ENCODE measurements at places on chromosomes 3 and 15.

DNA sequence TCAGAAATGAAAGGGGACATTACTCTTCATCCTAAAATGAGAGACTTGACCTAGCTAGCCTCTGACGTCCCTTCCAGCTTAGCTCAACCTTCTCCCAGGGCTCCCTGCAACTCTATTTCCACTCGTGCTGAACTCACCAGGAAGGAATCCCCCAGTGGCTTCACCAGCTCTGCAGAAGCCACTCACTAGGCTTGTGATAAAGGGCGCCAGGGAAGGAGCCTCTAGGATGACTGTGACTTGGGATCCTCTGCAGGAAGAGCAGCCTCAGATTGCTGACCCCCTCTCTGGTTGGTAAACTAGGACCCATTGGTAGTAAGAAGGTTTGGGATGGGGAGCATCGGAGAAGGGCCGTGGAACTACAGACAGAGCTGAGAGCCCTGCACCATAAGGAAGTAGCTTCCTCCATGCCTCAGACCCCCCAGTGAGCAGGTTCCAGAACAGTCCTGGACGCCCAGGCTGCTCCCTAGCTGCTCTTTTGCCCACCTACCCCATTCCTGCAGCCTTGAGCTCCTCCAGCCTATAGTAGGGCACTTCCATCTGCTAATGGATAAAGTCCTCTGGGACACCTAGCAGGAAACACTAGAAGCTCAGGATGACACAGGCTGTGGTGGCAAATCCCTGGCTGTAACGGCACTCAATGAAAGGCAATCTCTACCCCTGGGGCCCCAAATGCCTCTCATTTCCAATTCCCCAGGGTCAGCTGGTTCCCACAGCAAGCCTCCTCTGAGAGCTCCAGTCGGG is 26.0 kb downstream of the PLA2G4F start:
- DNase-seq, result no peak

DNA sequence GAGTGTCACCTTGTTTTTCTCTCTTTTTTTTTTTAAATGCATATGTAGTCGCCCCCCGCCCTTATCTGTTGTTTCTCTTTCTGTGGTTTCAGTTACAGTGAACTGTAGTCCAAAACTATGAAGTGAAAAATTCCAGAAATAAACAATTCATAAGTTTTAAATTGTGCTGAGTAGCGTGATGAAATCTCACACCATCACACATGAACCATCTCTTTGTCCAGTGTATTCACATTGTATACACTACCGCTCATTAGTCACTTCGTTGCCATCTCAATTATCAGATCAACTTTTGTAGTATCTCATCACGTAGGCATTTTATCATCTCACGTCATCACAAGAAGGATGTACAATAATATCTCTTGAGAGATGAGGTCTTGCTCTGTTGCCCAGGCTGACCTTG is 62.5 kb upstream of the MLF1 start:
- no peak for DNase-seq

GRCh38 chr3:41307065-41307464 is 107.8 kb downstream of the CTNNB1 start:
- no peak for DNase-seq

- DNase-seq, result no peak
These were observed 24.7 kb downstream of the MYO5A start for GRCh38 chr15:52503788-52504496.

GRCh38 chr3:159919873-159920272 is 68.8 kb upstream of the IL12A start:
- DNase-seq, result no peak

- no peak for DNase-seq
These were observed 609.1 kb upstream of the BCHE start for GRCh38 chr3:166446291-166446690.

DNA sequence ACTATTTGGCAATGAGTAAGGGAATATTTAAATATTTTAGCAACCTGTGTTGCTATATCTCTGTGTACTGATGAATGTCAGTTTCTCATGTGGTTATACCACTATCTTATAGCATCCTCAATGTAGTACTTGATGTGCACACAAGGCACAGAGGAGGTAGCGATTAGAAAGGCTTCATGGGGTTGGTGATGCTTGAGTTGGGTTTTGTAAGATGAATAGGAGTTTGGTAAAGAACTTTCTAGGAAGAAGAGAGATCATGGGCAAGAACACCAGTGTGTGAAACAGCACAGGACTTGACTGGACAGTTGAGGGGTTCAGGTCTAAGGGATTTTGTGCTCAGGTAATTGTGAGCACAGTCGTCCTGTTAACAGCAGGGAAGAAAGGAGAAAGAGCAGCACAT is 38.1 kb downstream of the LPP start:
- no peak for DNase-seq

- DNase-seq, result no peak
These were observed 7.5 kb downstream of the IDH3A start for GRCh38 chr15:78156653-78157052.

GRCh38 chr3:74571118-74571517 is 43.3 kb downstream of the CNTN3 start:
- DNase-seq, result no peak

DNA sequence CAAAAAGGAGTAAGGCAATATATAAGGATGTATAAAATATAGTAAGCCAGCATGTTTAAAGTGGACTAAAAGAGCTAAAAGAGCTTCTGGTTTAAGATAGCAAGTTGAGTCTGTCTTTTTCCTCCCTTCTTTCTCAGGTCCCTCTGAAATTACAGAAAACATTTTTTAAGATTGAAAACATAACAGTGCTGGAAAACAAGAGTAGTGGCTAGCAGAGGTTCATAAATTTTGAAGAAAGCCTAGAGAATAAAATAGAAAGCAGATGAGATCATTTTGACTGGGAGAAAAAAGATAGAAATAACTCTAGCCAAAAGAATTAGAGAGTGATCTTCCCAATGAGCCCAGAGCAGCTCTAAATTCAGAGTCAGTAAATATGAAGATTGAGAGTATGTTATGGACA is 41.9 kb downstream of the ATP8B4 start:
- peak; percentile 82 for DNase-seq

GRCh38 chr3:52819936-52820335 is 10.5 kb downstream of the ITIH4 start:
- DNase-seq, result no peak

GRCh38 chr15:72176159-72176558 is 21.4 kb downstream of the GRAMD2A start:
- no peak for DNase-seq

DNA sequence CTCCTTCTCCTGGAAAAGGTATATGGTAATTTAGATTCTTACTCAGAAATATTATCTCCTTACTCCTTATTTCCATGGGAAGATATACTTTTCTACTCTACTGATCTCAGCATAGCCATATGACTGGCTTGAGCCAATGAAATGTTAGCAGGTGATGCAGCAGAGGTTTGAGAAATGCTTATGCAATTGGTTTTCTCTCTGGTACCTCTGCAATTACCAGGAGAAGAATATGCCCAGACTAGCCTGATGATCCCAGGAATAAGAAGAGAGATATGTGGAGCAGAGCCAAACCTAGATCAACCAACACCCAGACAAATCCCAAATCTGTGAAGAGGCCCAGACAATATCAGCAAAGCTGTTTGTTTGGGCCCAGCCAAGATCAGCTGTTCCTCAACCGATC is 33.2 kb upstream of the CAPN7 start:
- no peak for DNase-seq

- peak; percentile 49 for DNase-seq
These were observed at the start of gene GABRA5 for GRCh38 chr15:26866298-26867199. Gene GABRA5 (plus strand): TSS chr15:26867062. CDS start chr15:26869249, 2,187 bp downstream.

DNA sequence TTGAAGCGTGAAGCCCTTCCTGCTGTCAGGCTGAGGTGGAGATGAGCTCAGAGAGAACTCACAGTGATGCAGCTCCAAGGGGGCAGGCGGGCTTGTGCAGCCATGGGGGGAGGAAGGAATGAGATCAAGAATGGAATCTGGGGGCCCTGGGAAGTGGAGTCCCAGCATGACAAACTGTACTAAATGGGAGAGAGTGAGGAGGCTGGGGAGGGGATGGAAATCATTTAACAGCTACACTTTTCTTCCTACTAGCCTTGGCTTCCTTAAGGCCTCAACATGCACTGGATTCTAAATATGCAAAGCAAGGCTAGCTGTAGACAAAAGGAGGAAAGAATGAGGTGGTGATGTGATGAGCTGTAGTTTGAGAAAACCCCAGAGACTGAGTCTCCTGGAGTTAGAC is 133.9 kb downstream of the EEFSEC start:
- no peak for DNase-seq

DNA sequence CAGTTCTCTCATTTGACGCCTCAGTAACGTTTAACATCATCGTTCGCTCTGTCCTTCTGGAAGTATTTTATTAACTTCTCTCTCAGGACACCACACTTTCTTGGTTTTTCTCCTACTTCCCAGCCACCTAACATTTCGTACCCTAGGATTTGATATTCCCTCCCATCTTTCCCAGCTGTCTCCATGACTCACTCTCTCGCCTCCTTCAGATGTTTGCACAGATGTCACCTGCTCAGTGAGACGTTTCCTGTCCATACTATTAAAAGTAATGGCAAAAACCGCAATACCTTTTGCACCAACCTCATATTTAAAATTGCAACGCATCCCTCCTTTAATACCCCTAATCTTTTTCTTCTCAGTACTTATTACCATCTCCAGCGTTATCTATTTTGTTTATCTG is 62.1 kb upstream of the SPRED1 start:
- DNase-seq, result no peak

DNA sequence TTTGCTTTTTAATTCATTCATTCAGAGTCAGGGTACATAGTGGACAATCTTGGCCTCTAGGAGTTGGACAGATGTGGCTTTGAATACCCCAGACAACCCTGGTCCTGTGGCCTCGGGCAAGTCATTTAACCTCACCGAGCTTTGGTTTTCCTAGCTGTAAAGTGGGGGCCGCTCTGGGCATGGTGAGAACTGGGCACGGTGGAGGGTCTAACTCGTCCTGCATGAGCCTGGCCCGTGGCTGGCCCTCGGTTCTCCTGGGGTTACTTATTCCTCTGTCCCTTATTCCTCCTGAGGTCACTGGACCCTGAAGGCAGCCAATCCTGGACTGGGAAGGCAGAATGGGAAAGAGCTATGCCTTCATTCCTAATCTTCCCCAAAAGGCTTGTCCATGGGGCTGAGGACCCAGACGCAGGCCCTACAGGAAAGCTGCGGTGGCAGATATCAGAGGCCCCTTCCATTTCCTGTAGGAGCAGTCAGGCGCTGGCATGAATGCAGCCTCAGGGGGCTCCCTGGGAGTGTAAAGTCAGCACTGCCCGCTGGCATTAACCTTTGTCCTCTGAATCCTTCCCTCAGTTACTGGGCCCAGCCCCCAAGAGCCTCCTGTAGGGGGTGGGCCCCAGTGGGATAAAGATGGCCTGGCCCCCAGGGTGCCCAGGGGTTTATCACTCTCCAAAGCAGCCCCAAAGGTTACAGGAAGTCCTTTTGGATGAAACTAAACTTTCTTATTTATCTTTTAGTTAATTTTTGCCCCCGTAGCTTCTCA is 17.9 kb upstream of the SEC13 start:
- no peak for DNase-seq

- no peak for DNase-seq
These were observed 70.6 kb upstream of the STT3B start for GRCh38 chr3:31462050-31462569.

DNA sequence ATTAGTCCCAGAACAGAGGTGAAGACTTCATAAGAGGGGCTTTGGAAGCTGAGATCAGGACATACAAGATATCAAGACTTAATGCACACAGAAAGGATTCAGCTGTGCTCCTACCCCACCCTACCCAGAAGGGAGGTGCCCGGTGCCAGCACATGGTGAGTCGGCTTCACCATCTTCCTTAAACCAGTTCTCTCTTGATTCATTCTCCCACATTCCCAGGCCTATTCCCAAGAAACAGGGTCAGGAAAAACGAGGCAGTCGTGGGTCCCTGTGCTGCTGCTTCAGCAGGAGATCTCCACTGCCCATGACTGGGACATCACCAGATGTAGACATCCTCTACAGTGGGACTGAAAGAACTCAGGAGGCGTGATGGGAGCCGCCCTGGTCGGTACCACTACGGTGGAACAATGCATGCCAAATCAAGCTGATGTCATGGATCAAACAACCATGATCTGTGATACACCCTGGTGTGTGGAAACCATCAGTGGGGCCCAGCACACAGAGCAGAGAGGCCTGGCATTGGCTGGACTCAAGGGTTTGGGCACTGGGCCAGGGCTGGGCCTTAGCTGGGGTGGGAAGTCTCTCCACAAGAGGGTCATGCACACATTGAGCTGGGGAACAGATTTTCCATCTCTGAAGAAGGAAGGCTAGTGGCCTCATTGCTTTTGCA is 41.9 kb downstream of the CCDC12 start:
- no peak for DNase-seq

- no peak for DNase-seq
These were observed 14.2 kb downstream of the DNAH1 start for GRCh38 chr3:52330194-52330805.

DNA sequence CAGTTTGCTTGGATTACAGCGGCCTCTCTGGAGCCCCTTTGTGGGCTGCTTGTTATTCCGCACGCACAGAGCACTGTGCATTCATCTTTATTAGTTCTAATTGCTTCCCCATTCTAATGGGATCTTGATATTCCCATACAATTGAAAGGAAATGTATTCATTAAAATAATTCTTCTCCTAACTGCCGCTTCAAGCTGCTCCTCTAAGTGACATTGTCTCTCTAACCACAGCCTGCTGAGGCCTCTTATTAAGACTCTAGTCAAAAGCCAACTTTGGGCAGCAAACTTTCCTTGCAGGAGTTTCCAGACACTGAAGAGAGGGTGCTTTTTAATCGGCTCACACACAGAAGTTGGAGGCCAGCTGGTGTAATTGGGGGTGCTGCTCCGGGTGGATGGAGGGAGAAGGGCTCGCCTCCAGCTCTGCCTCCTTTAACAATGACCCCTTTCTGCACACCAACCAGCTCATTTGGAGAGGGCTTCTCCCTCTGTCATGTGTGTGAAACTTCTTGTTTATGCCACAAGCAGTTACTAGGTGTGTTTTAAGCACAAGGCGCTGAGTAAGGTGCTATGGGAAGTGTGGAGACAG is 5.6 kb upstream of the MAGEF1 start:
- DNase-seq, result no peak

GRCh38 chr3:176796371-176796770 is 400.9 kb downstream of the TBL1XR1 start:
- DNase-seq, result no peak

- no peak for DNase-seq
These were observed 302.1 kb upstream of the SGO1 start for GRCh38 chr3:20488151-20488550.

DNA sequence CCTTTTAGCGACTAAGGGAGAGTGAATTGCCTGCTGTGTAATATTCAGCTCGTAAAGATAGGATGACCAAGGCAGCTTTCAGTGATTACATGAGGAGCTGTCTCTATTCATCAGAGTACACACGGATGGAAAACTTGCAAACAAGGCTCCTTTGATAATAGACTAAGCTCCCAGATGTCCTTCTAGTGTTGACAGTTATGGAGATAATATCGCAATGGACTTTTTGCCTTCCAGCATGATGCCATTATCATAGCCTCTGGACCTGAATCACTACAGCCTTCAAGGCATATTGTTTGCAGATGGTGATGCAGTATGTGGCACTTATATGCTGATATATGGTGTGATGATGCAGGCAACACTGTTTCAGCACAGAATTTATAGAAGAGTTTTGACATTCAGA is 93.9 kb downstream of the ECT2 start:
- no peak for DNase-seq

GRCh38 chr3:52303811-52304210 is 12.3 kb upstream of the DNAH1 start:
- DNase-seq, result no peak

Measured in muscle of back (tissue), 13 donors.